Activated T-cell treated with anti-CD3 and anti-CD28 coated beads, Interleukin-2, amount 50 U/mL, for 72 hours (primary cell): ENCODE measurements at places on chromosomes 13 and 19.

GRCh38 chr13:42401376-42401775 lies 129.4 kb downstream of the AKAP11 start:
- DNase-seq = no peak

- no peak for DNase-seq
Observed at GRCh38 chr19:7074705-7075282, 5.3 kb downstream of the ZNF557 start.

DNA sequence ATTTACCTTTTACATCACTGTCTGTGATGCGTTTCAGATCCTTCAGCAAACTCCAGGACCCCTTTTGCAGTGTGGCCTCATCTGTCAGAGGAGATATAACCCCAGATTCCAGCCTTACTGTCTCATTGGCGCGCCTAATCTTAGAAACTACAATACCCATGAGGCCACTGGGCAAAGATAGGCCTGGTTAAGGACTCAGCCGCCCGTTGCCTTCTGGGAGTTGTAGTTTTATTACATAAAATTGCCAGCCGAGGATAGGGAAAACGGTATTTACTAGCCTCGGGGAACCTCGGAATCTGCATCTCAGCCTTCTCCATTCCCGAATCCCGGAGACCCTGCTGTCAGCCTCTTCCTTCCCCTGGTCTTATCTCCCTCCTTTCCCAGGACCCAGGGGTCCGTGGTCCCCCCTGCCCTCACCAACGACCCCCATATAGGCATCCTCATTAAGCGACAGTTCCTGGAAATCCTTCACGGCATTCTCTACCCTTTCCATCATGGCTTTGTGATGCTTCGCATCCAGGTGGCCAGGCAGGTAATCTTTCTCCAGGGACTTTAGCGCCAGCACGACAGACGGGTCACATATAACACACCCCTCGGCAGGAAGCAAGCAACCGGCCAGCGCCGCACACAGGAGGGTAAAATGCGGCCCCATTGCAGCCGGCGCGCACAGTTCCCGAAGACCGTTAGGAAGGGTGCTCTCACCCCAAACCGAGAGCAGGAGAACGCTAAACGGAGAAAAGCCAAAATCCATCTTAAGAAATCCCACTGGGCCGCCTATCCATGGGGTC lies 1.3 kb downstream of the IZUMO1 start:
- peak; percentile 59 for DNase-seq

- DNase-seq = no peak
Observed at GRCh38 chr13:38223089-38223488, 126.6 kb upstream of the UFM1 start.

DNA sequence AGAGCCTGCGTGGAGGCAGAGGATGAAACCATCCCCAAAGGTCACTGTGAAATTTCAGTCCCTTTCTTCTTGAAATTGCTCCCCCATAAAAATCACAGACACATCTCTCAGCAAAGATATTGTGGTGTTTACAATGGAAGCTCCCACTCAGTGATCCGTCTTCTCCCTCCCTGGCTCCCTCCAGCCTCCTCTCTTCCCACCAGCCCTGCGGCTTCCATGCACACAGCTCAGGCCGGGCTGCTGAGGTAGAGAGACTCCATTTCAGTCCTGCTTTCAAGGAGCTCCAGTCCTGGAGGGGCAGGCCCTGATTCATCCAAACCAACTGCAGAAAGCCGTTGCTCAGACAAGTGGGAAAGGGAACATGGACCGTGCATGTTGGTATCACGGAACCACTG lies 24.0 kb upstream of the MIER2 start:
- no peak for DNase-seq

GRCh38 chr13:94259984-94260383 lies 219.5 kb downstream of the DCT start:
- DNase-seq = no peak

GRCh38 chr13:105670179-105670990 lies 865.1 kb downstream of the EFNB2 start:
- DNase-seq = no peak

GRCh38 chr13:95800436-95800835 lies 123.5 kb downstream of the DNAJC3 start:
- no peak for DNase-seq

DNA sequence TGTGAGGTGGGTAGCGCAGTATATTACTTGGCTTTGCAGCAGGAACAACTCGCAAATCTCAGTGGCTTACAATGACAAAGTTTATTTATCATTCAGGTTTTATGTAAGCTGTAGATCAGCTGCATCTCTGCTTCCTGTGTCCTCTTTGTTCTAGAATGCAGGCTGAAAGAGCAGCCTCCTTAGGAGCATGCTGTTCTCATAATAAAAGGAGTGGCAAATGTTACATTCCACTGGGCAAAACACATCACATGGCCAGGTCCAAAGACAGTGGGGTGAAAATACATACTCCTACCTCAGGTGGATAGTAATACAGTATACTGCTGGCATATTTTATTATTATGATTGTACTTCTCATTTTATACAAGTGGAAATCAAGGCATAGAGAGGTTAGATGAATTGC lies 1.2 kb upstream of the CSNK1A1L start:
- no peak for DNase-seq

- no peak for DNase-seq
Observed at GRCh38 chr19:18735324-18735723, 51.8 kb downstream of the CRTC1 start.

DNA sequence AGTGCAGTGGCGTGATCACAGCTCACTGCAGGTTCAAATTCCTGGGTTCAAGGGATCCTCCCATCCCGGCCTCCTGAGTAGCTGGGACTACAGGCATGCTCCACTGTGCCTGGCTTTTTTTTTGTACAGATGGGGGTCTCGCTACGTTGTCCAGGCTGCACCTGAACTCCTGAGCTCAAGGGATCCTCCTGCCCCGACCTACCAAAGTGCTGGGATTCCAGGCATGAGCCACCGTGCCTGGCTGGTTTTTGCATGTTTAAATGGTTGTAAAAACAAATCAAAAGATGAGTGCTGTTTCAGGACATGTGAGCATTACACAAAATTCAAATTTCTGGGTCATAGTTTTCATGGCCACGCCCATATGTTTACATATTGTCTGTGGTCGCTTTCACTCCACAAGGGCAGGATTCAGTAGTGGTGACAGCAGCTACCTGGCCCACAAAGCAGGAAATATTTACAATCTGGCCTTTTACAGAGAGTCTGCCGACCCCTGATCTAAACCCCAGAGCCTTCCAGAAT lies 5.3 kb downstream of the MATK start:
- DNase-seq = no peak

GRCh38 chr13:39266426-39266825 lies 228.2 kb downstream of the NHLRC3 start:
- no peak for DNase-seq

DNA sequence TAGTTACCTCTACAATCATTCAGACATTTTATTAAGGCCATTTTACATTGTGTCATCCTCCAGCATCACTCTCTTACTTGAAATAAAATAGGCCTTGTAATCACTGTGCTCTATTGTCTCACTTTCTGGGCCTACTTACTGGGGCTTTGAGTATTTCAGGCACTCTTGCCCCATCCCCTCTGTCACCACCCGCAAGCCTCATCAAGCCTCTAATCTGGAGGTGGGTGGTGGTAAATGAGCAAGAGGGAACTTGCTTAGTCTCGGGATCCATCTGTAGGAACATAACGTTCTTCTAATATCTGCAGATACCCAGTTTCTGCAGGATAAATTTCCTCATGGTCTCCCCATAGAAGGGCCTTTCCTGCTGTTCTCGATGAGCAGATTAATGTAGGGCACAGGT lies 19.4 kb upstream of the GPR18 start:
- no peak for DNase-seq

GRCh38 chr19:19276851-19277250 lies 3.8 kb upstream of the TM6SF2 start:
- DNase-seq = no peak

- DNase-seq = no peak
Observed at GRCh38 chr19:3631053-3631861, 4.7 kb upstream of the CACTIN start.

- DNase-seq = no peak
Observed at GRCh38 chr13:112648966-112649690, 40.7 kb upstream of the ATP11A start.

DNA sequence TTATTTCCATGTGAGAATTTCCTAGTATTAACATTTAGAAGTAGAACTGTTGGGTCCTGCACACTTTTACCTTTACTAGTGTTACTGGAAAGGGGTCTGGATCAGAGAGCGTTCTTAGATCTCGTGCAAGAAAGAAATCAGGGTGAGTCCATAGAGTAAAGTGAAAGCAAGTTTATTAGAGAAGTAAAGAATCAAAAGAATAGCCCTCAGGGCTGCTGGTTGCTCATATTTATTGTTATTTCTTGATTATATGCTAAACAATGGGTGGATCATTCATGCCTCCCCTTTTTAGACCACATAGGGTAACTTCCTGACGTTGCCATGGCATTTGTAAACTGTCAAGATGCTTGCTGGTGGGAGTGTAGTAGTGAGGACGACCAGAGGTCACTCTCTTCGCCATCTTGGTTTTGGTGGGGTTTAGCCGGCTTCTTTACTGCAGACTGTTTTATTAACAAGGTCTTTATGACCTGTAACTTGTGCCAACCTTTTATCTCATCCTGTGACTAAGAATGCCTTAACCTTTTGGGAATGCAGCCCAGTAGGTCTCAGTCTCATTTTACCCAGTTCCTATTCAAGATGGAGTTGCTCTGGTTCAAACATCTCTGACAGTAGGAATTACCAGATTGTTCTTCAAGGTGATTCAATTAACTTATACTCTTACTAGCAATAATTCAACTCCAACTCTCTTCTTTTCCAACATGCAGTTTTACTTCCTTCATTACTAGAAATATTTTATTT lies 27.4 kb downstream of the NDFIP2 start:
- no peak for DNase-seq

GRCh38 chr19:15538774-15539173 lies 30.4 kb downstream of the CYP4F22 start:
- no peak for DNase-seq

- DNase-seq = no peak
Observed at GRCh38 chr13:24307211-24308067, 1.9 kb upstream of the C1QTNF9 start.

GRCh38 chr13:68264692-68265091 lies 1034.6 kb upstream of the PCDH9 start:
- DNase-seq = no peak

GRCh38 chr13:95698047-95698749 lies 21.3 kb downstream of the DNAJC3 start:
- no peak for DNase-seq

DNA sequence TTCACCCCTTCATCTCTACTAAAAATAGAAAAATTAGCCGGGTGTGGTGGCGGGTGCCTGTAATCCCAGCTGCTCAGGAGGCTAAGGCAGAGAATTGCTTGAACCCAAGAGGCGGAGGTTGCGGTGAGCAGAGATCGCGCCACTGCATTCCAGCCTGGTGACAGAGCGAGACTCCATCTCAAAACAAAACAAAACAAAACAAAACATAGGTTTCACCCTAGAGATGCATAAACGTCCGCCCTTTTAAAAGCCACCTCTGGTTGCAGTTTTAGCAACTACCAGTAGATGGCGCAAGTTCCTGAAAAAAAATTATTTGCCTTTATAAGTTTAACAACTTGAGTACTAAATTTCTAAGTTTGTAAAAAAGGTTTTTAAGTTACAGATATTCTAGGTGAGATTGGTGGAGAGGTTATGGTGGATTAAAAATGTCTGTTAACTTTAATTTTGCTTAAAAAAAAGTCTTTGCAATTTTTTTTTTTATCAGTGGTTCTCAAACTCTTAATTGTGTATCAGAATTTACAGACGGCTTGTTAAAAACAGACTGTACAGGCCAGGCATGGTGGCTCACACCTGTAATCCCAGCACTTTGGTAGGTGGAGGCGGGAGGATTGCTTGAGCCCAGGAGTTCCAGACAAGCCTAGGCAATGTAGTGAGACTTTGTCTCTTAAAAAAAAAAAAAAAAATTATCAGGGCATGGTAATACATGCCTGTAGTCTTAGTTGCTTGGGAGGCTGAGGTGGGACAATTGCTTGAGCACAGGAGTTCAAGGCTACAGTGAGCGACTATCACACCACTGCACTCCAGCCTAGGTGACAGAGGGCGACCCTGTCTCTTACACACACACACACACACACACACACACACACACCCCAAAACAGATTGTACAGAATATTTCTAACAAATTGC lies 42.1 kb downstream of the NAA16 start:
- DNase-seq = peak; percentile 66

DNA sequence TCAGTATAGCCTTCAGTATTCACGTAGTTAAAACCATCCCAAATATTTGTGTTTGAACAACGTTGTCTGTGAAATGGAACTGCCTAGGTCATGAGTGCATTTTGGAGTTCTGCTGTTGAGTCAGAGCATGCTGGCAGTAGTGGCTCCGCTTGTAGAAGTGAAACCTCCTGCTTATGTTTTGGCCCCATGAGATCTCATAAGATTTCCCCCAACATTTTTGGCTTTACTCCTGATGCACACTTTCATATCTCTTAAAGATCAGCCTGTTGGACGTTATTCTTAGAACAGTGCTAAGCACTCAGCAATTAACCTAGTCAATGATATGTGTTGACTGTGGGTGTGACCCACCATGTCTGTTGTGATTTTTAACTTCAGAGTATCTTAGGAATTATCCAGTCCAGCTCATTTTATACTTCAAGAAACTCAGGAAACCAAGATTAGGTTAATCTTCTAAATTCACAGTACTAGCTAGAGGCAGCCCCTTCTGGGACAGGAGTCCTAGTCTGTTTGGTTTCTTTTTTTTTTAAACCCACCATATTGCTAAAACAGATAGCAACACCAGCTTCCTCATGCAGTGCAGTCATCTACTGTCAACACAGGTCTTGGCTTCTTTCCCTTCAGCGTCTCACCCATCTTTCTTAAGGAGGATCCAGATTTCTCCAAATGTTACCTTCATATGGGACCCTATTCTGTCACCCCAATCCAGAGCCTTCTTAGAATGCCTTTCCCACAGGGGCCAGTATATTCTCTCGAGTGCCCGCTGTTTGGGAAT lies 26.2 kb downstream of the RAP2A start:
- DNase-seq = no peak

- no peak for DNase-seq
Observed at GRCh38 chr13:38905861-38906260, 84.8 kb downstream of the STOML3 start.

GRCh38 chr13:41588899-41589298 lies 131.5 kb downstream of the RGCC start:
- peak; percentile 42 for DNase-seq

- no peak for DNase-seq
Observed at GRCh38 chr19:17721821-17722220, 2.5 kb downstream of the MAP1S start.

DNA sequence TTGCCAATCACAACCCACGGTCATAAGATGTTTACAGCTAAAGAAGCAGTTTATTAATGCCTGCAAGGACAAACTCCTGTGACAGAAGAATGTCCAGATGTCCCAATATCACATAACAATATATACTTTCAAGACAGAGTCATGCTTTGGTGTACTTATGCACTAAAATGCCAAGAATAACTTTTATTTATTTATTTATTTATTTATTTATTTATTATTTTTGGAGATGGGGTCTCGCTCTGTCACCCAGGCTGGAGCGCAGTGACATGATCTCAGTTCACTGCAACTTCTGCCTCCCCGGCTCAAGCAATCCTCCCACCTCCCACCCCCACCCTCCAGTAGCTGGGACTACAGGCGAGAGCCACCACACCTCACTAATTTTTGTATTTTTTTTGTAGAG lies 9.1 kb downstream of the TEX101 start:
- no peak for DNase-seq
